ENCODE measurements at places on chromosomes 3 and 15.

DNA sequence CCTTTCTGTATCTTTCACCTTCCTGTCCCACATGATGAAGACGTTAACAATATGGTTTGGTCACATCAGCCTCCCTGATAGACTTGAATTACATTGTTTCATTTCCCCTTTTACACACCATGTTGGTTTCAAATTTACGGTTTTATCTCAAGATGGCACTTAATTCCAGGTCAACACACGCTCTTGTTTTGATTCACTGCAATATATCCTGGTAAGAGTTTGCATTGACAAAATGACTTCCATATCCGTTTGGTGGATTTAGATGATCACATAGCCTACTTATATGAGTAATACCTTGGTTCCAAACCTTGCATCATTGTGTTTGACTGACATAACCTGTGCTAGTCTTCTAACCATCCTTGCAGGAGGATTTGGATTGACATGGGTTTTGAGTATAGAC lies 499.4 kb downstream of the ROBO1 start:
- H3K27me3 ChIP-seq = no peaks in the 10 kb centered on the region
- no peaks in the 10 kb centered on the region for H3K4me1 ChIP-seq
- H3K4me3 ChIP-seq = no peak overlapping the region
- no peak for DNase-seq
- no peak overlapping the region for H3K27ac ChIP-seq
- no peaks in the 10 kb centered on the region for H3K36me3 ChIP-seq

- H3K4me1 ChIP-seq = no peaks in the 10 kb centered on the region
- H3K36me3 ChIP-seq = no peaks in the 10 kb centered on the region
- no peak overlapping the region for H3K27ac ChIP-seq
- H3K4me3 ChIP-seq = no peak overlapping the region
- no peaks in the 10 kb centered on the region for H3K27me3 ChIP-seq
- no peak for DNase-seq
Observed at GRCh38 chr3:176759815-176760506, 437.3 kb downstream of the TBL1XR1 start.

DNA sequence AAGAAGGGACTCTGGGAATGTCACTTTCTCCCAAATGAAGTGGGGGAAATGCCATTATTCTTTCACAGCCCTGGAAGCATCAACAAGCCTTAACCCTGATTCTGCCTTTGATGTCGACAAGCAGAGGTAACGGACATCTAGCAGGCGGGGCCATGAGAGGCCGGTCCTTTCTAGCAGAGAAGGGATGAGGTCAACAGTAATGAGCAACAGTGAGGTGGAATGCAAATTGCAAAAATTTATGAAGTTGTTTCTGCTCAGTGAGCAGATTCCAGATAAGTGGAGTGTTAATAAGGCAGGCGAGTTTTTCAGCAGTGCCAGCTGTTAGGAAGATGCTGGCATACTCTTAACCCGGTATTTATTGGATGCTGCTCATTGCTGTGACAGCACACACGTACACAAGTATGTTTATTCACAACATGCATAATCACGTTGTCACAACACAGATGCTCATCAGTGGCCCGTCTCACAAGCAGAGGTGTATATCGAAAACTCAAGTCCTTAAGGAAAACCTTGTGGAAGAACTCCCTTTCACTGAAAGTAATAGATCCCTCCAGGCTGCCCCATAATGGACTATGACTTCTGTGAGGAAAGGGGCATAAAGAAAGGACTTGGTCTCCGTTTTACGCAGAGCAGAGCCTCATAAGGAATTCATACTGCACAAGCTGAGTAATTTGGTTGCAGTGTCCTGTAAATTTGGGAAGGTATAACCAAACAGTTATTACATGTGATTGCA lies 329.0 kb downstream of the IGSF11 start:
- no peaks in the 10 kb centered on the region for H3K27me3 ChIP-seq
- no peak for DNase-seq
- H3K27ac ChIP-seq = no peak overlapping the region
- H3K4me3 ChIP-seq = no peak overlapping the region
- no peaks in the 10 kb centered on the region for H3K36me3 ChIP-seq
- no peaks in the 10 kb centered on the region for H3K4me1 ChIP-seq

GRCh38 chr15:52103217-52104207 lies 9.1 kb downstream of the BCL2L10 start:
- H3K27ac ChIP-seq = no peak overlapping the region
- no peaks in the 10 kb centered on the region for H3K36me3 ChIP-seq
- no peaks in the 10 kb centered on the region for H3K27me3 ChIP-seq
- no peak overlapping the region for H3K4me3 ChIP-seq
- no peaks in the 10 kb centered on the region for H3K4me1 ChIP-seq
